ENCODE measurements at places on chromosomes 2 and 18. TPM values are rescaled to one million over a fixed set of nuclear protein-coding genes. Genes with fewer than 3 reads are reported as not detected.

The CYP1B1 gene
- 16.9 TPM for total RNA-seq

The GALR1 gene
- total RNA-seq: not detected

- no peak for DNase-seq
Observed at GRCh38 chr2:102301867-102302362, 9.4 kb upstream of the IL1RL1 start.

DNA sequence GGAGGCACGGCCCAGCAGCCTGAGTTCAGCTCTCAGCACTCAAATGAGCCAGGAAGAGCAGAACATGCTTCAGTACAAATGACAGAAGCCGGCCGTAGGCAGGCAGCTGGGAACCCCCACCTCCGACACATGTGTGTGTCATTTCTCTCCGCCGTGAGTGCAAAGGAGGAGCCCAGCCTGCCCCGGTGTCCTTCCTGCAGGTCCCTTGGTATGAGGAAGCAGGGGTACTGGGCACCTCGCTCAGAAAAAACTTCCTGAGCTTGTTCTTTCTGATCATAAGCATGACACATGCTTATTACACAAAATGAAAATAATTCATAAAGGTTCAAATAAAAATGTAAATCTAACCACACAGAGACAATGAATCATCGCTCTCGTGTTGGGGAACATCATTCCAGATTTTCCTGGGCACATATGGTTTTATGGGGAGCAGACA lies 35.3 kb downstream of the KCNF1 start:
- DNase-seq: no peak

GRCh38 chr2:156411835-156412234 lies 24.3 kb upstream of the GPD2 start:
- no peak for DNase-seq
